ENCODE measurements at places on chromosomes 7 and 10.
A peak's percentile ranks its signal among the peaks of the same experiment; 100 is the strongest.

GRCh38 chr7:131829947-131830558 lies 273.6 kb upstream of the PODXL start:
- DNase-seq, result no peak

- no peak for DNase-seq
These were observed 932 bp downstream of the NYAP1 start for GRCh38 chr7:100484673-100485045.

DNA sequence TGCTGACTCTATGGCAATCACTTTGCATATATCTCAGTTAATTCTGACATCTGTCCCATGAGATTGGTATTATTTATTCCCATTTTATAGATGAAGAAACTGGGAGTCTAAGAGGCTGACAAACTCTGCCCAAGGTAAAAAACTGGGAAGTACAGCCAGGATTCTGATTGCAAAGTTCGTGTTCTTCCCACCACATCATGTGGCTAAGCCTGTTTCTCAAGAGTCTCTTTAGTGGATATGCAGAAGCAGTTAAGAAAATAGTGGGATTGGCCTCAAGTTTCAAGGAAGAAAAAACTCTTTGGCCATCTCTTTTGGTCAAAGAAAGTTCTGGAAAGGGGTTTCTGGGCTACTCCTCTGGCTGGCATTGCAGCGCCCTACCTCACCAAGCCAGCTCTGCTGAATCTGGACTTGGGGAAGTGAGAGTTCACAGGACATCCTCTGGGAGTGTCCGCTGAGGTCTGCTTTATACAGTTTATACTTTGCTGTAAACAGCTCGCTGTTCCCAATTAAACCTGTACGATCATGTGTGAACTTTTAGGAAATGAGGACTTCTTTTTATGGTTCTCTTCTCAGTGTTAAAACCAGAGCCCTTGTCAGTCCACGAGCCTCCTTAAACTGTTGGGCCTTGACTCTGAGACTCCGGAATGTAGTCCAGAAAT lies 12.2 kb upstream of the BMPR1A start:
- DNase-seq, result no peak

DNA sequence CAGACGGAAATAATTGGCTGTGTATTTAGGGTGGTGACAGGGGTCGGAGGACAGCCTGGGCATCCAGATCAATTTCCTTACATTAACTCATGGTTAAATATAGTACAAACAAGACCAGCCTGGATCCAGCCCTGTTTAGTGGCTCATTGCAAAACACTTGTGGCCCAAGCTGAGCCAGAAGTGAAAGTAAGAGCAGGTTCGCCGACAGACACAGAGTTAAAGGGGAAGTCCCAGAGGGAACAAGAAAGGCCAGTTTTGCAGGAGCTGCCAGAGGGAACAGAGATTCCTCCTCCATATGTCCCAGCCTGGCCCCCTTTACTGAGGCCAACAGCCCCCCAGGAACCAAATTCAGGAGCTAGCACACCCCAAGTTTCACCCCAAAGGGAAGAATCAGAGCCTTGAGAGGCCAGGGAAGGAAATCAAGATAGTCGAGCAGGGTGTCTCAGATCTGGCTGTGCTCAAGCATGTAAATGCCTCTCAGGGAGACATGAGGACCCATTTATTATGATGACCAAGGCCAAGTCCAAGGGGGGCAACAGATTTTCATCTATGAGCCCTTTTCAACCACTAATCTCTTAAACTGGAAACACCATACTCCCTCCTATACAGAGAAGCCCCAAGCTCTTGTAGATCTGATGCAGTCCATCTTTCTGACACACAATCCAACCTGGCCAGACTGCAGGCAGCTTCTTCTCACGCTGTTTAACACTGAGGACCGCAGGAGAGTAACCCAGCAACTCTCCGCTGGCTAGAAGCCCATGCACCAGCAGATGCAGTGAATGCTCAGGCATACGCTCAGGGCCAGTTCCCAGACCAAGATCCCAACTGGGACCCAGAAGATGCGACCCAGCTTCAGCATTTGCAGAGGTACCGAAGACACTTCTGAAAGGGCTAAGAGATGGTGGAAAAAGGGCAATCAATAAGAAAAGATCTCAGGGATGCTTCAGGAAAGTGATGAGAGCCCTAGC lies 15.9 kb upstream of the ADCK2 start:
- peak; percentile 54 for DNase-seq

GRCh38 chr10:62899311-62899710 lies 83.1 kb upstream of the EGR2 start:
- DNase-seq, result no peak

DNA sequence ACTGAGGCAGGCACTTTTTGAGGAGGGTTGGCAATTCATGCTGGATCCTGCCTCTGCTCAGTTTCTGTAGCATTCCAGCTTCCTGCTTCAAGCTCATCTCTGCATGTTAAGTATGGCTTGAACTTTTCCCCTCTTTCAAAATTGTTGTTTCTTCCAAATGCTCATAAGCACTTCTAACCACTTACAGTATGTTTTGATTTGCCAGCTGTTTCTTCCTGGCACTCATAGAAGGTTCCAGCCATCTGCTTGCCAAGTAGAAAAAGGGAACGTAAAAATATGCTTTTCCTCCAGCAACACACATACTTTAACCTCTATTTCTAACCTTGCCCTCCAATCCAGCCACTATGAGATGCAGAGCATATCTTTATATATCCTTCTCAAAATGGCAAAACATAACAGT lies 692.6 kb upstream of the COBL start:
- no peak for DNase-seq

GRCh38 chr10:106555599-106555998 lies 608.9 kb downstream of the SORCS1 start:
- DNase-seq, result no peak

- DNase-seq, result no peak
These were observed 283.0 kb downstream of the BBS9 start for GRCh38 chr7:33412331-33412730.

- DNase-seq, result no peak
These were observed 131.8 kb downstream of the BMPER start for GRCh38 chr7:34036972-34037792.

DNA sequence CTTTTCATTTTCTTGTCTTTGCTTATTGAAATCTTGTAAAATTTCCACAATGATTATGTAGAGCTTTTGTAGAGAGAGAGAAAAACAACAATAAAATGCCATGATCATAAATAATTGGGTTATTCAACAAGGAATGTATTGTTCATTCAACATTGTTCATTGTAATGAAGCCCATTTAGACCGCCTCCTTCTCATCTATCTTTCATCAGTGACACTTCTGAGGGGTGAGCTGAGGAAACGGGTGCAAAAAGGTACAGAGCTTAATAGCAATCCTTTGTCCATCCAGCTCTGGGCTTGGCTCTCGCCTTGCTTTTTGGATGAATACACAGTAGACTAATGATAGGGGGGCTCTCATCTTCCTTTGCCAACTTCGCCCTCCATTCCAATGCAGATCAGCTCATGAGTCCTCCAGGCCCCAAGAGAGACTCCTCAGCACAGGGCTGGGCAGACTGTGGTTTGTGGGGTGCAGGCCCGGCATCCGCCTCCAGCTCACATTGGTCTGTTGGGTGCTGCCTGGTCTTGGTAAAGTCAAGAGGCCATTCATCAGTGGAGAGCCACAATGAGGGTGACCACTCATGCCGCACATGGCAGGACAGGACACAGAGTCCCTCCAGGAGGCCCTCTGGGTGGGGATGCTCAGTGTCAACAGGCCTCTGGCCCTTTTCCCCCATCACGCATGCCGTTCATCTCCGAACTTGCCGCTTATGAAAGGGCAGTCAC lies 17.9 kb upstream of the PPA1 start:
- no peak for DNase-seq
